ENCODE measurements at places on chromosomes 3 and 15.

- DNase-seq, result no peak
These were observed 16.8 kb downstream of the CLDN16 start for GRCh38 chr3:190404715-190405114.

DNA sequence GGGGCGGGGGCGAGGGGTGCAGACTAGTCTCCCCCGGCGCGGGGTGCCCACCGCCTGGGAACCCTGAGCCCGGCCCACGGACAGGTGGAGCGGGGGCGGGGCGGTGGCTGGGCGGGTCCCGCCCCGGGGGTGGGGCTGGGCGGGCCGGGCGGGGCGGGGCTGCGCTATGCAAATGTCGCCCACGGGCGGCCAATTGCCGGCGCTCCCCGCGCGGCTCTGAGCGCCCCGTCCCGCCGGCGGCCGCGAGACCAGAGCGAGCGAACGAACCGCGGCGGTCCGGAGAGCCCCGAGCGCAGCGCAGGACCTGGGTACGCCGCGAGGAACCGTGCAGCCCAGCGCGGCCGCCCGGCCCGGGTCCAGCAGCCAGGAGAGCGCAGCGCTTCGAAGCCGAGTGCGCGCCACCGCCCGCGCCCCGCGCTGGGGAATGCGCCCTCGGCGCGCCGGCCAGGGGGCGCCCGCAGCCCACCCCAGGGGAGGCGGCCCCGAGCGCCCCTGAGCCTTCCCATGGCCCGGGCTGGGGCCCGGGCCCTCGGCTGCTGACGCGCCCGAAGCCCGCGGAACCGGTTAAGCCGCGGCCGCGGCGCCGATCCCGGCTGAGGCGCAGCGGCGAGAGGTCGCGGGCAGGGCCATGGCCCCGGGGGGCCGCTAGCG is at the start of gene SEMA3F:
Gene SEMA3F, plus strand, starts transcription at position 485 of the 651 bp plus-strand sequence. CDS start 4,299 bp downstream, outside the sequence.
- DNase-seq, result peak; percentile 80

- DNase-seq, result no peak
These were observed 133.1 kb downstream of the CPNE4 start for GRCh38 chr3:131901686-131902085.

DNA sequence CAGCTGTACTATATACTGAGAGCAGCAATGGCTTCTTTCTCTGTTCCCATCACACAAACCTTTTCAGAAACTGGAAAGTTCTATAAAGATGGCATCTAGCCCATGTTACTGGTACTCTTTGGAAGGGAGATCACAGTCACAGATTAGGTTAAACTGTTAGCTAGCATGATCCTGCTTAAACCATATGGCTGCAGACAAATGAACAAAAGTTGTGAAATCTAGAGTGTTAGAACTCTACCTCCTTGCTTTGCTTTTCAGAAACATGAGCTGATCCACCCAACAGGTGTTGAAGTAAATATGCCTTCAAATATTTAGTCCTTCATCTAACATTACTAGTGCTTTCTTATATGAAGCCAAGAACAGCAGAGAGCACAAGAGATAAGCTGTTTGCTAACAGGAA is 102.6 kb downstream of the SNRK start:
- peak; percentile 6 for DNase-seq

DNA sequence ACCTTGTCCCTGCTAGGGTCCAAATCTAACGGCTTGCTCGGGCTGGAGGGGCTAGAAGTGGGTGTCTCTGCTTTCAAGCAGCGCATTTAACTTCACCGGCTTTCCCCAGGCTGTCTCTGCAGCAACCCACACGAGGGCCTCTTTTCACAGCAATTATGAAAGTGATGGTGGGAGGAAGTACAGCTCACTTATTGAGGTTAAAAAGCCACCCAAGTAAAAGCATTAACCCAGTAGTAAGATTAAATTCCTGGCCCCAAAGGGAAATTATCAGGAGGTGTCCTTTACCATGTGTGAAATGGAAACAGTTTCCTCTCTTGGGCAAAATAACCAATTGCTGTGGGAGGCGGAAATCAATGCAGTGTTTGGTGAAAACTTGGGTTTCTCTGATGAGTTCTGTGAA is 41.1 kb downstream of the NGRN start:
- peak; percentile 39 for DNase-seq

DNA sequence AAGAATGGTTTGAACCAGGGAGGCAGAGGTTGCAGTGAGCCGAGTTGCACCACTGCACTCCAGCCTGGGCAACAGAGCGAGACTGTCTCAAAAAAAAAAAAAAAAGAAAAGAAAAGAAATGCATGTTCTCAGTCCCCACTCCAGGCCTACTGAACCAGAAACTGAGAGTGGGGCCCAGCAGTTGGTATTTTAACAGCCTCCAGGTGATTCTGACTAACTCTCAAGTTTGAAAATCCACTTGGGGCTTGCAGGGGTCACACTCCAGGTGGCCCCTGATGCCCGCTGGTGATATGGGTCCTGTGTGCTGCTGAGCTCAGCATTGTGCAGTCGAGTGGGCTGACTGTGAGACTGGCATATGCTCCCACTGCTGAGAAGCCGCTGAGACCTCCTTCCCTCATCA is 133.7 kb upstream of the C2CD4B start:
- DNase-seq, result no peak

DNA sequence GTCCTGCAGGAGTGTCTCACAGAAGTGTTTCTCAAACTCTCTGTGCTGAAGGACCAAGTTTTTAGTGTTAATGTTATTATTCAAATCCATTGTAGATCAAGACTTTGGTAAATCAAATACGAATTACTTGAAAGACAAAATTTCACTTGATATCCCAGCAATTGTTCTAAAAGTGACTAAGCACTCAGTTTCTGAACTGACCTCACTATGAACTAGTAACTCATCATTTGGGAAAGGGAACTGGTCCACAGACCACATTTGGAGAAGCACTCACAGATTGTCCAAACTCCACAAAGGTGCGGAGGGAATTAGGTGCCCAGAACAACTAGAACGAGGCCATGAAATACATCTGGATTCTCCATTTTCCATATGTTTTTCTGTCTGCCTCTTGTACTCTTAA is 25.6 kb downstream of the FAM43A start:
- no peak for DNase-seq

DNA sequence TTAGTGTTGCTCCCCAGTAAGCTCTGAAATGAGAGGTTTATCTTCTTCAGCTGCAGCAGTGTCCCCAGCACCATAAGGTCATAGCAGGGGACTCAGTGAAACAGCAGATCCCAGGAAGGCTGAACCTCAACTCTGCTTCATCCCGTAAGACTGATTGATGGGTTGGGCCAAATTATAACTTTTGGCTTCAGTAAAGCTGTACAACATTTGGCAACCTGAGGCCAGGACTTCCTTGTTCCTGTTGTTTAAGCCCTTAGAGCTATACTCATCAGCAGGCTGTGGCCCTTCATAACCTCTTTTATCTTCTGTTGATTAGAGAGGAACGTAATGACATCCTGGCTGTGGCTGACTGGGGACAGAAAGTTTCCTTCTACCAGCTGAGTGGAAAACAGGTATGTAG is 29.0 kb downstream of the IFT122 start:
- DNase-seq, result no peak

- no peak for DNase-seq
These were observed 61.9 kb downstream of the EIF3J start for GRCh38 chr15:44598892-44599291.

DNA sequence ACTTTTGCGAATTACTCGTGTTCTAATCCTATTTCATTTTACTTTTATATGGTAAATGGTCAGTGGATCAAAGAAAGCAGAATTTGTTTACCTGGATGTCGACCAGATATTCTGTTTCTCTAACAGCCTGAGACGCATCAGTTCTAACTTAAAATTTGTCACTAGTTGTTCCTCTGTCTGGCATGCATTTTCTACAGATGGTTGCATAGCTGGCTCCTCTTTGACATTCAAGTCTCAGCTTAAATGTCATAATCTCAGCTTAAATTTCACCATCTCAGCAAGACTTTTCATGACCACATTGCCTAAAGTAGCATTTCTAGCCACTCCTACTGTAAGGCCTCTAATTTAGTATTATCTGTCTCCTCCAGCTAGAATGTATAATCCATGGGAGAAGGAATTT is 609.3 kb downstream of the AGBL1 start:
- no peak for DNase-seq

- DNase-seq, result no peak
These were observed 22.8 kb upstream of the ALDH1A3 start for GRCh38 chr15:100856867-100857266.

- DNase-seq, result no peak
These were observed 14.8 kb upstream of the HDAC11 start for GRCh38 chr3:13465236-13465873.

- peak; percentile 12 for DNase-seq
These were observed 1.3 kb downstream of the SLC7A14 start for GRCh38 chr3:170584585-170585007.

GRCh38 chr3:133197619-133198018 is 159.4 kb downstream of the TMEM108 start:
- no peak for DNase-seq

DNA sequence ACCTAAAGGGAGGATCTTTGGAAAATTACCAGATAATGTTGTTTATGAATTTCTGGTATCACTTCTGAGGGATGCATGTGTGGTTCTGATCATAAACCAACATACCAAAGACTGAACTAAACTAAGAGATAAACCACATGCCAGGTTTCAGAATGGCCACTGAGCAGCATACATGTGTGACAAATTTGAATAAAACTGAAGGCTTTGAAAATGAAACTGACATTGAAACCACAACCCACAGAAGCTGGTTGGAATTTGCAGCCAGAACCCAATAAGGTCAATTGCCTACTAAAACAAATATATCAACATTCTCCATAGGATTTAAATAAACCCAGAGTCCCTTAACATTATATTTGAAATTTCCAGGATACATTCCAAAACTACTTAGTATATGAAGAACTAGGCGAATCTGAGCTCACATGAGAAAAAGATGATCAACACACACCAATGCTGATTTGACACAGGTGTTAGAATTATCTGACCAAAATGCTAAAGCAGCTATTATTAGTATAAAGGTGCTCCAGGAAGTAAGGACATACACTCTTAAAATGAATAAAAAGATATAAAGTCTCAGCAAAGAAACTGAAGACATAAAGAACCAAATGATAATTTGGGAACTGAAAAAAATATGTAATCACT is 125.0 kb downstream of the ZNF280D start:
- no peak for DNase-seq

Measured in CD4-positive, alpha-beta T cell treated with Interferon alpha-2 for 1 hour (primary cell).